Fibroblast of lung (primary cell): ENCODE measurements at places on chromosomes 5 and 9. TPM values are rescaled to one million over a fixed set of nuclear protein-coding genes. Genes with fewer than 3 reads are reported as not detected.
A peak's percentile ranks its signal among the peaks of the same experiment; 100 is the strongest.

DNA sequence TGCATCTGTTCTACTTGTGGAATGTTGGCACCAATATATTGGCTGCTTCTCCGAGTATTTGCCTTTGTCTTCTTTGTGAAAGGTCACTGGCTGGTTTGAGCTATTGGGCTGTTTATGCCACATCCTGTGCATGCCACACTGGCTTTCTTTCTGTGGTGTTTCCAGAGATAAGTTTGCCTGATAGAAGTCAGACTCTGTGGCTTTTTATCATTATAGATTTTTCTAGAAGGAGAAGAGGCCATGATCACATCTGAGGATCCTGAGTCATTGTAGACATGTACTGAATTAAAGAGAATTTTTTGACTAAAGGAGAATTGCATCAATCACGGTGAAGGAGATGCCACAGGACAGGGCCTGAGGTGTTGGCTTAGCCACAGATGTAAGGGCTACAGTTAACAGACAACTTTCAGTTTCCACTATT lies 26.5 kb upstream of the CDKN2B start:
- DNase-seq: peak; percentile 60
- no peak overlapping the region for H3K27ac ChIP-seq
- no peaks in the 10 kb centered on the region for H3K27me3 ChIP-seq
- peaks cover 16% of the 10 kb centered on the region for H3K4me1 ChIP-seq
- H3K36me3 ChIP-seq: no peaks in the 10 kb centered on the region

- no peaks in the 10 kb centered on the region for H3K4me1 ChIP-seq
- no peak for DNase-seq
- no peaks in the 10 kb centered on the region for H3K27me3 ChIP-seq
- no peak overlapping the region for H3K4me3 ChIP-seq
- no peak overlapping the region for H3K27ac ChIP-seq
- no peaks in the 10 kb centered on the region for H3K36me3 ChIP-seq
These were observed 785.0 kb downstream of the PRELID2 start for GRCh38 chr5:145050181-145050580.

GRCh38 chr5:173051746-173052145 lies 4.4 kb upstream of the CREBRF start:
- no peaks in the 10 kb centered on the region for H3K36me3 ChIP-seq
- peaks cover 14% of the 10 kb centered on the region for H3K4me1 ChIP-seq
- peak overlapping the region; percentile 23 for H3K27ac ChIP-seq
- no peaks in the 10 kb centered on the region for H3K27me3 ChIP-seq
- no peak overlapping the region for H3K4me3 ChIP-seq

DNA sequence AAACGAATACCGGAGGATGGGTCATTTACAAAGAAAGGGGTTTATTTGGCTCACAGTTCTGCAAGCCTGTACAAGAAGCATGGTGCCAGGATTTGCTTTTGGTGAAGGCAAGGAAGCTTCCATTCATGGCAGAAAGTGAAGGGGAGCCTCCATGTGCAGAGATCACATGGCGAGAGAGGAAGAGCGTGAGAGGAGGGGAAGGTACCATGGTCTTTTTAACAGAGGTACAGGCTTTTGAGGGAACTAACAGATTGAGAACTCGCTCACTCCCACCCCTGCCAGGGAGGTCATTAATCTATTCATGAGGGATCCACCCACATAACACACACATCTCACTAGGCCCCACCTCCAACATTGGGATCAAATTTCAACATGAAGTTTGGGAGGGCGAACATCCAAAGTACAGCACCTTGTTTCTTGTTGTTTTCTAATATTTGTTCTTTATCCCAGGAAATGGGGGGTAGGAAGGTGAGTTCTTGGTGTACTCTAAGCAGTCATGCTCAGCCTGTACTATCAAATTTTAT lies 18.5 kb downstream of the TMC1 start:
- no peak overlapping the region for H3K4me3 ChIP-seq
- no peaks in the 10 kb centered on the region for H3K27me3 ChIP-seq
- H3K4me1 ChIP-seq: peaks cover 5% of the 10 kb centered on the region
- peak; percentile 40 for DNase-seq
- no peaks in the 10 kb centered on the region for H3K36me3 ChIP-seq

DNA sequence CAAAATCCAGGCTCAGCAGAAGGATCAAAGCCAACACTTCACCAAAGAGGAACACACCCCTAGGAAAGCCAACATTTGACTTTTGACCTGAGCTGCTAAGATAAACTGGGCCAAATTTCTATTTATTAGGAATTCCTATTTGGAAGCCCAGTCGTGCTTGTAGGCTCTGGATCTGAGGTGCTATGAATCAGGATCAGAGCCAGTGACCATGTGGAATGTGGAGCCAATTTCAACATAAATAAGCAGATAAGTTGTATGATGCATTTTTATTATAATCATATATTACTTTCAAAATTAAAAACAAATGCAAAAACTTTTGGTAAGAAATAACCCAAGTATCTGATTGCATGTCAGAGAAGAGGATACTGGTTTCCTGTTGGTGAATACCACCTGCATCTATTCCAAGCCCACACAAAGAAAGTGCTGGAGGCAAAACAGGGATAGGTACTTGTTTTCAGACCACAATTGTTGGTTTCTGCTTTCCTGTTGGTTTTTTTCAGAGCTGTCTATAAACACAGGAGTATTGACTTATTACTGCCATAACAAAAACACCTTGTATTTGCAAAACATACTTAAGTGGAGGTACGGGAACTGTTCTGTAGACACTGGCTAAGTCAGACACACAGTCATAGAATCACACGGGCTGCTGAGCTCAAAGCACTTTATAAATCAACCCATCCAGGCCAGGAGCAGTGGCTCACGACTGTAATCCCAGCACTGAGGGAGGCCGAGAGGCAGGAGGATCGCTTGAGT lies 52.8 kb downstream of the ARL15 start:
- H3K27ac ChIP-seq: no peak overlapping the region
- no peak for DNase-seq
- peaks cover 6% of the 10 kb centered on the region for H3K4me1 ChIP-seq
- H3K36me3 ChIP-seq: no peaks in the 10 kb centered on the region

SPATA9 gene
- 0.51 and 0.66 TPM in 2 replicates for total RNA-seq

DNA sequence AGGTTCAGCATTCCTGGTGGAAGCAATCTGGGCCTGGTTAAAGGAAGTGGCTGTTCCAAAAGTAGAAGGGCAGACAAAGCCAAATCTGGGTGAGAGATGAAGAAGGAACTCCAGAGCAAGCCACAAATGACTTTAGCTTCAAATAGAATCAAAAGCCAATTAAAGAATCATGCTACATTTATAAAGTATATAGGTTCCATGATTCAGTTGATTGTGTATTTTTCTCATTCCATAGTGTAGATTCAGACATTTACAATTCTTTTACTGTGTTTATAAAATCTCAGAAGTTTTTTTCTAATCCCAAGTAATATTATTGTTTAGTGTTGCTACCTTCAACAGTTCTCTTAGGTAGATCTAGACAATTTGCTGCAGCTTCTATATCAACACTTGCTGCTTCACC lies 262.0 kb downstream of the PLK2 start:
- no peaks in the 10 kb centered on the region for H3K27me3 ChIP-seq
- H3K4me3 ChIP-seq: no peak overlapping the region
- no peak overlapping the region for H3K27ac ChIP-seq
- H3K36me3 ChIP-seq: no peaks in the 10 kb centered on the region

GRCh38 chr5:116306846-116307245 lies 222.0 kb downstream of the COMMD10 start:
- no peak overlapping the region for H3K4me3 ChIP-seq
- H3K36me3 ChIP-seq: no peaks in the 10 kb centered on the region
- H3K27ac ChIP-seq: no peak overlapping the region
- no peaks in the 10 kb centered on the region for H3K27me3 ChIP-seq

C9orf50 gene
- total RNA-seq: 0.17 and 0.26 TPM in 2 replicates

GRCh38 chr5:76715736-76716455 lies at the start of gene F2R:
F2R (plus strand) TSS chr5:76716126; CDS start chr5:76716308, 182 bp downstream.
- peaks cover 5% of the 10 kb centered on the region for H3K36me3 ChIP-seq
- peak; percentile 81 for DNase-seq
- H3K27ac ChIP-seq: peak within 1 kb of the TSS; percentile 83
- H3K4me1 ChIP-seq: peaks cover 5% of the 10 kb centered on the region

RECK gene
- 43.1 and 98.4 TPM in 2 replicates for total RNA-seq

- no peaks in the 10 kb centered on the region for H3K27me3 ChIP-seq
- H3K4me3 ChIP-seq: no peak overlapping the region
- no peaks in the 10 kb centered on the region for H3K4me1 ChIP-seq
- H3K36me3 ChIP-seq: no peaks in the 10 kb centered on the region
- H3K27ac ChIP-seq: no peak overlapping the region
These were observed 64.6 kb upstream of the RASGRF2 start for GRCh38 chr5:80895523-80895922.

MYMK gene
- total RNA-seq: not detected in 2 replicates

DNA sequence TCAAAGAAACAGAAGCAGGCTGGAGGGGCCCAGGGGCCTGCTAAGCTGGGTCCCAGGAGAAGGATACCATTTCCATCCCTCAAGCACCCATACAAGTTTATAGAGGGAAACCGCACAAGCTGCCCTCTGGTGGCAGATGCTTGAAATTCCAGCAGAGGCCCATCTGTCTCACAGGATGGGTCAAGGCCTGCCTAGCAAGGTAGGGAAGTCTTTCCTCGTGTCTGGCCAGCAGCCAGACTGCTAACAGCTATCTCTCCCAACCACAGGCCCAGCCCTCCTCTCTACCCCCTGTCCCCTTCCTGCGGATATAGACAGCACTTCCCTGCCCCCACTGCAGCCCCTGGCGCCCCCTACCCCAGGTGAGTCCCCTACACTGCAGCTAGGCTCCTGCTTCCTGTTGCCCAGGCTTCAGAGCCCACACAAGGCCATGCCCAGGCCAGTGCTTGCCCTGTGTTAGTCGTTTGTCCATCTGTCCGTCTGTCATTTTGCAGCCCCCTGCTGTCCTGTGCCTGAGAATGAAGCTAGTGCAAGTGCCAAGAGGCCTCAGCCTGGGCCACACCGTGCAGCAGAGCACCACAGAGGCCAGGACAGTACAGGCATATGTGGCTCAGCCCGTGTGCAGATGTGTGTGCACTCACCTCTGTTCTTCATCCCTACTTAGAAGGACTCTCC lies 26.2 kb downstream of the TCF7 start:
- peaks cover 27% of the 10 kb centered on the region for H3K36me3 ChIP-seq
- H3K4me3 ChIP-seq: no peak overlapping the region
- H3K27me3 ChIP-seq: no peaks in the 10 kb centered on the region
- peak; percentile 63 for DNase-seq
- H3K27ac ChIP-seq: no peak overlapping the region

DNA sequence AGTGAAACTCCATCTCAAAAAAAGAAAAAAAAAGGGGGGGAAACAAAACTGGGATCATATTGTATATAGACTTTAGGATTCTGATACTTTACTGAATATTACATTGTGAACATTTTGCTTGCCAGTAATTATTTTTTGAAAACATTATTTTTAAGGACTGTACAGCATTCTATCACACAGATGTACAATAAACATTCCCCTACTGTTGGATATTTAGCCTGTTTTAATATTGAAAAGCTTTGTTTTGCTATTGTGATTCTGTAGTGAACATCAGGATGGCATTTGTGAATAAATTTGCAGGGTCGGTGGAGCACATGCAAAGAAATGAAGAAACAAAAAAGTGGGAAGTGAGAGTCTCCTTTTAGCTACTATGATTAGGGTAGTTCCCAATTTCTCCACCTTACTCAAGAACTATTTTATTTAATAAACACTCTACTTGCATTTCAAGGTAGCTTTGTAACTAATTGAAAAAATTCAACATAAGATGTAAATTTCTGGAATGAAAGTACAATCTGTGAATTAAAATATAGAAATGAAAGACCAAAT lies 18.7 kb downstream of the RASGRF2 start:
- no peak overlapping the region for H3K27ac ChIP-seq
- H3K4me1 ChIP-seq: no peaks in the 10 kb centered on the region
- H3K4me3 ChIP-seq: no peak overlapping the region

PRSS3 gene
- total RNA-seq: 0.26 and 0.33 TPM in 2 replicates

WNK2 gene
- total RNA-seq: under 0.01 TPM in 1 of 2 replicates, not detected in the other
